ENCODE measurements at places on chromosomes 2 and 18.
A peak's percentile ranks its signal among the peaks of the same experiment; 100 is the strongest.

DNA sequence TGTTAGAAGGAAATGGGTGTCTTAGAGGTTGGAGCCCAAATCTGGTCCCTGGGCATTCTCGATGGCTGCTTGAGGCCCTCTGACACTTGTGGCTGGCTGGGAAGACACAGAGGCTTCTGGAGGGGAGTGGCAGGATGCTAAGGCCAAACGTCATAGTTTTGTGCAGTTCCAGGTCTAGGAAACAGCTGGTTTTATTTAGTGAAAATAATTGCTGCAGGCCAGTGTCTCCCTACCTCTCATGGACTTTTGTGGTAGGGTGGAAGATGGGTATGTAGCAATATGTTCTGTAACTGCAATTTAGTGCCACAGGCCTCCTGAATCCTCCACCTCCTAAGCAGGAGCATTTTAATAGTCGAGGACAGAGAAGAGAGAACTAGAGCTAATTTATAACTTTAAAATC is 32.2 kb upstream of the SPRED2 start:
- DNase-seq: no peak

- no peak for DNase-seq
Measured at GRCh38 chr2:238596571-238597551, 170.1 kb downstream of the ASB1 start.

DNA sequence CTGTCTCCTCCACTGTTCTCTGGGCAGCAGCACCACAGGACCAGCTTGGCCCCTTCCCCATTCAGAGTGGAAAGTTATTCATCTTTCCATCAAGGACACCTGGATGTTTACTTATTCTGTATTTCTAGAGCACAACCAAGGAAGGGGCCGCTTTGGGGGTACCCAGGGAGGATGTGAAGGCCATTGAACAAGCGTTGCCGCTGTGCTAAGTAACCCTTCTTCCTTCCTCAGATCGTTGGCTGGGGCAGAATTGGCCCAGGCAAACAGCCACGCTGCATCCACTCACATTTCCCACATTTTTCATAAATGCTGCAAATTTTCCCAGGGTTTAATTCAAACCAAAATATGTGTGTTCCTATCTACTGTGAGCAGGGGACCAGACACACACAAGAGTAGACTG is 76.2 kb upstream of the NPAS2 start:
- no peak for DNase-seq

DNA sequence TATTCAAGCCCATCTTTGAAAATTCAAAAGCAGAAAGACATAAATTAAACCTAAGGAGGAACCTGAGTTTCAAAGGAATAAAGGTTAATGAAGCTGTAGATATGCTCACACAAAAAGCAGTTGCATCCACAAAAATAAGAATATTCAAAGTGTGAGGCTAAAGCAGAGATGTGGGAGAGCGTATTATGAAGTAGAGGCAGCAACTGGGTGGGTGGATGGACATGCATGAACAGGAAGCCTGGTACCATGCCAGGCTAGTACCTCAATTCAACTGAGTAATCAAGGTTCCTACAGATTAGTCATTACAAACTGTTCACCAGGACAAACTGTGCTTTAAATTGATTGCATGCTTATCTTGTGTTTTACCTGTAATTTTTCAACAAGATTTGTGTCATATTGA is 330.0 kb upstream of the PKDCC start:
- DNase-seq: no peak

- no peak for DNase-seq
Measured at GRCh38 chr18:56919190-56919589, 227.7 kb upstream of the BOD1L2 start.

GRCh38 chr2:120110507-120110906 is 97.6 kb downstream of the EPB41L5 start:
- DNase-seq: no peak

- no peak for DNase-seq
Measured at GRCh38 chr2:200373973-200374416, 67.5 kb downstream of the SPATS2L start.

GRCh38 chr2:63425079-63425416 is 163.2 kb downstream of the WDPCP start:
- no peak for DNase-seq

- no peak for DNase-seq
Measured at GRCh38 chr2:41737888-41738287, 309.9 kb upstream of the PKDCC start.

DNA sequence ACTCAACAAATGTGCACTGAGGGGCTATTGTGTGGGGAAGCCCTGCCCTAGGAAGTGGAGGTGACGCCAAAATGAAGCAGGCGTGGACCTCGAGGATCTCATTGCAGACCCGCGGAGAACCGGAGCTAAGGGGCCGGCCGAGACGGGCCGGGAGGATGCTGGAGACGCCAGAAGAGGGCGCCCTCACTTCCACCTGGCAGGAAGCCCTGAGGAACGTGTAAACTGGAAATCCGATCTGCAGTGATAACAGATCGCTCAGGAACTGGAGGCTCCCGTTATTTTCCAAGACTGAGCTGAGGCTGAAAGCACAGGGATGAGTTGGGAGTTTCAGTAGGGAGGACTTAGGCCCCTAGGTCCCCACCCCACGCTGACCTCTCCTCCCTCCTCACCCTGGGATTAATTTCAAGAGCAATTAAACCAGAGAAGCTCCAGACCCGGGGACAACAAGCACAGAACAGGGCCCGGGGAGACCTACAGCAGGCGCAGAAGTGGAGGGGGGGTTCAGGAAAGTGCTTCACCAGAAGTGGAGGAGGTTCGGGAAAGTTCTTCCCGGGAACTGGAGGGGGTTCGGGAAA is 7.7 kb upstream of the COL6A3 start:
- DNase-seq: peak; percentile 56

DNA sequence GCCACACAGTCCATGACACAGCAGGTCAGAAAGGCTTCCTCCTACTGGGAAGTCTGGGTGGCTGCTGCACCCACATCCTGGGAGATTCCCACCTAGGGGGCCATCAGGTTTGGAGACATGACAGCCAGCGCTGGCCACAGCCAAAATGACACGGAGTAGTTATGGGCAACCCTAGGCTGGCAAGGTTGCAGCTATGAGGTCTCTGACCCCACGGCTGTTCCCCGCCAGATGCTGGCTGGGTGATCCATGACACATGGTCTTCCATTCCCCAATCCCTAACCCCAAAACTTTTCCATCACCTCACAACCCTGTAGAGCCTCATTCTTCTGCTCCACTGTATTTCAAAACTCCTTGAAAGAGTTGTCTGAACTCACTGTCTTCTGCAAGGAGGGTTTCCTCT is 42.7 kb upstream of the EPAS1 start:
- no peak for DNase-seq

DNA sequence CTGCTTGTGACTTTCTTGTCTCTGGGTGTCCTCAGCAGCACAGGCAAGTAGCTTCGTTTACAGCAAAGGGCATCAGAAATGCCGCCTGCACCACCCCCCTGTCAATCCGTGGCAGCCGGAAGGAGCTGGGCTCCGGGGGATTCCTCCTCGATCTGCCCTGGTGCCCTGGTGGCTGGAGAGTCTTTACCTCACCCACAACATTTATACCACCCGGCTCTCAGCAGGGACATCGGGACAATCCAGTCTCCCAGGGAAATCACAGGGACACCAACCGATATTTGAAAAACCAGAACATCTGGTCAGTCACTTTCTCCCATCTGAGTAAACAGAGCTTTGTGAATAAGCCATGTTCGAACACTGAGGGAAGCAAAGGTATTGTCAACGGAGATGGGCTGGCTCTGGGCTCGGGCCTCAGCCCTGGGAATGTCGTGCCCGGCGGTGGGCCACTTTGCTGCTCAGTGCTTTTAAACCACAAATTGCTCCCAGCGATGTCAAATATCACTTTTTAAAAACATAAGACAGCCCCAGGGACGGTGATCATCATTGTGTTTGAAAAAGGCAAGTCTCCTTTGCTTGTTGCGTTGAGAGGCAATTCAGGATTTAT is 210.0 kb upstream of the SALL3 start:
- DNase-seq: no peak

DNA sequence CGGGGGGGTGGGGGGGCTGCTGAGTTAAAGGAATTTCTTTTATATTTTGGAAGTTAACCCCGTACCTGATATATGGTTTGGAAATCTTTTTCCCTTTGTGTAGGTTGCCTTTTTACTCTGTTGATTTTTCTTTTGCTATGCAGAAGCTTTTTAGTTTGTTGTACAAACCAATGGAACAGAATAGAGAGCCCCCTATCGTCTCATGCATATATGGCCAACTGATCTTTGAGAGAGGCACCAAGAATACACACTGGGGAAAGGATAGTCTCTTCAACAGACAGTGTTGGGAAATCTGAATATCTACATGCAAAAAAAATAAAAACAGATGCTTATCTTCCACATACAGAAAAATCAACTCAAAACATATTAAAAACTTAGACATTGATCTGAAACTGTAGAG is 647.8 kb upstream of the KLHL29 start:
- no peak for DNase-seq

GRCh38 chr2:112290088-112290487 is 14.7 kb downstream of the ZC3H6 start:
- DNase-seq: no peak

- no peak for DNase-seq
Measured at GRCh38 chr2:224944707-224945547, 97.3 kb downstream of the DOCK10 start.

DNA sequence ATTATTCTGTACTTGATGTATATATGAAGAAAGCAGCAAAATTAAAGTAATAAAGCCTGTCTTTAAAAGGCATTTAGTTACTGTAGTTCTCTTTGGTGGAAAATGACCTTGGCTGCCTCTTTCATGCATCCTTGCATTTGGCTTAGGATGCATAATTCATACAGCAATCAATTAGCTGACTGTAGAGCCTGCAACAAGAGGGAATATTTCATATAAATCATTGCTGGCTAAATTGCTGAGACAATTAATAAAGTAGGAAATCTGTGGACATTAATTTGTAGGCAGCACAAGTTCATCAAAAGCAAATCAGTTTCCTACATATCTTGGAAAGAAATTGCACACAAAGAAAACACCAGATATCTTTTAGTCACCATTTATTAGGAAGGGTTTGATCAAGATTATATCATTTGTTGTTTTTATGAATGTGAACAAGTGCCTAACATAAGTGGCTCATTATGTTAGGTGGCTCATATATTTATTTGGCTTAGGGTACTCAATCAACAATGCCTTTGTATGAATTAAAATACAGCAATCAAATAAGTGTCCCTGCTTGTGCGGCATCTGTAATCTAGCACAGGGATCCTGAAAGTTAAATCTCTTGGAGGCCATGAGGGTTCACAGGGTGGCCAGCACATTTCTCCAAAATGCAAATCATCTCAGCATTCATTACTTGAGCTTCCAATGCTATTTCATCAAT is 220.4 kb upstream of the SPOPL start:
- DNase-seq: no peak

DNA sequence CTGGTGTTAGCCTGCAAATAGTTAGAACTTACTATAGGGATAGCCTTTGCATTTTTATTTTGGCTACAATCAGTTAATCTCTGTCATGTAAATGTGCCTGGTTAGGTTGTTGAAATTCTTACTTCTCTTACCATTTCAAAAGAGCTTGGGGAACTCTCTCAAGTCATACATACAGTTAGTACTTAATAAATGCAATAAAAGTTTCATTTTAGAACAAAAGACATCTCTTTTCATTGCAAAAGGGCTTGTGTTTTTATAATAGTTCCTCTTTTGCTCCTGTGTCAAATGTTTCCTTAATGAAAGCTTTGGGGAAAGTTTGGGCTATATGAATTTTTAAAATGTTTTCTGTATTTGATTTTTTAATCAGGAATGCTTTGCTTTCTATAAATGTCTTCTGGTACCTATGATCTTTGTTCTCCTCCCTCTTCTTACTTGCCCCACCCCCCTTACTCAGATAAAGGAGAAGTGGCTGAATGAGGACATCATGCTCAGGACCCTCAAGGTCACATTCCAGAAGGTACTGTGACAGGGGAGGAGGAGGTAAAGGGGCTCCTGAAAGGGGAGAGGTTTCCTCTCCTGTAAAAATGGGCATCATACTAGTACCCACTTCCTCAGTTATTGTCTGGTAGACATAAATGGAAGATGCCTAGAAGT is 13.6 kb downstream of the PTPN18 start:
- no peak for DNase-seq

DNA sequence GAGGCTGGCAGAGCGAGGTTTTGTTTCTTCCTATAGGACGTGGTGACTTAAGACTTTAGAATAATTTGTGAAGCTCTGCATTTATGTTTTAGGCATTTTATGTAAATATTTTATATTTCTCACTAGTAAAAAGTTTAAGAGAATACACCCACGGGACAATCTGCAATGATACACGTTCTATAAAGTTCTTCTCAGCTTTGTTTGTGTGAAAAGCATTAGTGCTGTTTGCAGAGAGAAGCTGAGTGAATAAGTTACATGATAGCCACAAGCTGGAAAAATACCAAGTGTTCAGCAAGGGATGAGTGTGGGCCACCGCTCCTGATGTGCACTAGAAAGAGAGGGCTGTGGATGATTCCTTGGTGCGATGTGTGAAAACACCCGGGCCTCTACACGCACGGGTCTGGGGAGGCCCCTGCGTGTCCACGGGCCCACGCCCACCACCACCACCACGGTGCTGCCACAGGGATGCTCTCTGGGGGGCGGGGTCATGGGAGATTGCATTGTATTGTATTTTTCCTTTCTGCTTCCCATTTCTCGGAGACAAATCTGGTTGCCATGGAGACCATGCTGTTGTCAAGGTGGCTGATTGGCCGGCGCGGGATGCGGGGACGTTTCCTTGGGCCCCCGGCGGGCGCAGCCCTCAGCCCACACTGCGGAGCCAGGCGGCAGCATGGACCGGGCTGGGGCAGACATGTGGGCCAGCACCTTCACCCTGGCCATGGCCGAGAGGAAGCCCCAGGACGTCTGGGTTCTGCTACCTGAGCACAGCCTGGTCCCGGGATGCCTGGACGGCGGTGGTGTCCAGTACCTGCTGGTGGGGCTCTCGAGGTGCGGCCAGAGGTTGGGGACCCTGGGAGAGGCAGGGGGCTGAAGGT is at the start of gene RTP5:
TSS of gene RTP5 (plus strand) at position 643 of the 875 bp plus-strand sequence. CDS start at position 671, 28 bp downstream.
- no peak for DNase-seq

GRCh38 chr2:85009019-85009618 is 38.2 kb downstream of the KCMF1 start:
- DNase-seq: no peak

DNA sequence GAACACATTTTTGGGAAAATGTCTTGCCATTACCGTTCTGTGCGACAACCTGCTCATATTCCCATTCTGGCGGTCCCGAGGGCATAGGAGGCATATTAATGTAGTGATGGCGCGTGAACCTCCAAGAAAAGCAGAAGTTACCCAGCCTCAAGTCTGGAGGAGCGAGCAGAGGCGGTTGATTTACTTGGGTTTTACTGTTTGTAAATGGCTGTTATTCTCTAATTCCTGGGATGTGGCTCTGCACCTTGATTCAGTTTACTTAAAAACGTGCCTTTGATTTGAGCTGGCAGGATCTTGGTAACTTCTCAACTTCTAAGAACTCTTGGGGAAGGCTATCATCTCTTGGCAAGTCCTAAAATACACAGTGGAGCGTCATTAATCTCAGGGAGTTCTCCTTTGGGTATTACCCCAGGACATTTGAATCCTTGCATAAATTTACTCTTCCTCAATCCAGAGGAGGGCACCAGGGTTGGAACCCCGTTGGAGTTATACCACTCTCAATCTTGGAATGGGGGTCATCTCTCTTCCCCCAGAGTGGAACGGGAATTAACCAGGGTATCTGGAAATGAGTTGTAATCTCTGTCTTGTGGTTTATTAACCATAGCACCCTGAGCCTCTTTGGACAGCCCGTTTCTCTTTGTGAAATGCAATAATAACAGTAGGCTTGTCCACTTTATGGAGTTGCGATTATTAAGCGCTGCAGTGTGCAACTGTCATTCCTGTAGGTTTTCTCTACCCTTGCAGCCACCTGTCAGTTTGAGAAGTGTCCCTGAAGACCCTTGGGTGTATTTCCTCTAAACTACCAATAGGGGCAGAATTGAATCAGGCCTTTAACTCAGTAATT is 2.1 kb downstream of the HK2 start:
- DNase-seq: no peak

- DNase-seq: no peak
Measured at GRCh38 chr2:182300608-182301007, 126.2 kb downstream of the PDE1A start.
